Activated CD4-positive, alpha-beta T cell treated with anti-CD3 and anti-CD28 coated beads, Interleukin-2, amount 50 U/mL, for 1 hour (primary cell): ENCODE measurements at places on chromosomes 13 and 19.

- DNase-seq, result no peak
These were observed 32.9 kb upstream of the POU2F2 start for GRCh38 chr19:42165146-42165545.

DNA sequence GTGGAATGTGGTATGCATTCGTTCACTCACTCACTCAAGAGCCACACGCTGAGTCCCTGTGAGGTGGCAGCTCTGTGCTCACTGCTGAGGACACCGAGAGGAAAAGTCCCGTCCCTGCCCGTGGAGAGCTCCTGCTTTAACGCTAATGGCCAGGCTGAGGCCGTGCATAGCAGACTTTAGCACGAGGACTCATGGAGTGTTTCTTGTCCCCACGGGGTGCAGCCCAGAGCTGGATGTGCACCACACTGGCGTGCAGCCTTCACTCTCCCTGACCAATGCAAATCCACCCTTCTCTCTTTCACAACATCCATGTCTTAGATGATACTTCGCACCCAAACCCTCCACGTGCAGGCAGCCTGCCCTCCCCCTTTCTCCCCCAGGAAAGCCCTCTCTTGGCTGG lies 159.6 kb upstream of the ZNF536 start:
- DNase-seq, result no peak

- DNase-seq, result no peak
These were observed 6.9 kb downstream of the MTMR6 start for GRCh38 chr13:25280396-25280795.

DNA sequence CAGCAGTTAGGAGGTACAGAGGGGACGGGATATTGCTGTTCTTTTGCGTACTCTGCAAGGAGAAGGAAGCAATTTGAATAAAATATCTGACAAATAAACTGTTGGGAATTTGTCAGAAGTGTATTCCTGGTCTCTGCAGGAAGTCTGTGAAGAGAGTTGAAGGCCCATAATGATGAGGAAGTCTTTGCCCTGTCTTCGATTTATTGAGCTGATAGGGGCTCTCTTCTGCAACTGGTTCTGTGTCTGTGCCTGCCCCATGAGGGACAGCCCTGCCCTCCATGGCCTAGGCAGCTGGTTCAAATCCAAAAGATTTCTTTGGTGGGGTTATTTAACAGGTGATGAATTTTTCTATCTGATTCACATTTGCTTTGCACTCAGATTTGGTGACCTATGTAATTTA lies 339.7 kb upstream of the EDNRB start:
- no peak for DNase-seq

- DNase-seq, result no peak
These were observed 2.7 kb downstream of the LILRA4 start for GRCh38 chr19:54335979-54336892.

DNA sequence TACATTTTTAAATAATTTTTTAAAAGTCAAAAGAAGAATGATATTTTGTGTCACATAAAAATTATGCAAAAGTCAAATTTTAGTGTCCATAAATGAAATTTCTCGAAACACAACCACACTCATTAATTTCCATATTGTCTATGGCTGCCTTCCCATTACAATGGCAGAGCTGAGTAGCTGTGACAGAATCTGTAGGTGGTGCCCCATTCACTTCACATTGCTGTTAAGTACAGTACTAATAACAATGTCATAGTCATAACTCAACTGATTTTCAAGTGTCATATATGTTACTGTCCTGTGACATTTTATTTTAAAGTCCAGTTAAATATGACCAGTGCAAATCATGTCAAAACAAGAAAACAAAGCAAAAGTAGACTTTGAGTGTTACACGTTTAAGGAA lies 114.3 kb downstream of the SPRY2 start:
- DNase-seq, result no peak

DNA sequence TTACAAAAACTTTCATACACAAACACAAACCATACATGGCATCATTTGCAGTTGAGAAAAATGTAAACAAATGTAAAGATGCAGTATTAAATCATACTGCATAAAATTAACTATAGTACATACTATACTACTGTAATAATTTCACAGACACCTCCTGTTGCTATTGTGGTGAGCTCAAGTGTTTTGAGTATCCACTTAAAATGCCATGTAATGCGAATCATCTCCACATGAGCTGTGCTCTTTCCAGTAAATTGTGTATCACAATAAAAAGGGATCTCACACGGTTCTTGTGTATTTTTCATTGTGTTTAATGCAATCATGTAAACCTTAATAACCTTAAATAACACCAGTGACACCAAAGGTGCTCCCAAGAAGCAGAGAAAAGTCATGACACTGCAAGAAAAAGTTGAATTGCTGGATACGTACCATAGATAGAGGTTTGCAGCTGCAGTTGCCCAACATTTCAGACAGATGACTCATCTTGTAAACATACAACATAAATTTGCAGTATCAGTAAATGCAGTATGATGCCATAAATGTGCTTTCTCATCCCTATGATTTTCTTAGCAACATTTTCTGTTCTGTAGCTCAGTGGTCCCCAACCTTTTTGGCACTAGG lies 166.6 kb downstream of the RAP2A start:
- DNase-seq, result no peak

- DNase-seq, result no peak
These were observed 4.0 kb downstream of the COL5A3 start for GRCh38 chr19:10006335-10006708.

GRCh38 chr19:11675569-11675968 lies 63.2 kb downstream of the ZNF823 start:
- DNase-seq, result no peak

DNA sequence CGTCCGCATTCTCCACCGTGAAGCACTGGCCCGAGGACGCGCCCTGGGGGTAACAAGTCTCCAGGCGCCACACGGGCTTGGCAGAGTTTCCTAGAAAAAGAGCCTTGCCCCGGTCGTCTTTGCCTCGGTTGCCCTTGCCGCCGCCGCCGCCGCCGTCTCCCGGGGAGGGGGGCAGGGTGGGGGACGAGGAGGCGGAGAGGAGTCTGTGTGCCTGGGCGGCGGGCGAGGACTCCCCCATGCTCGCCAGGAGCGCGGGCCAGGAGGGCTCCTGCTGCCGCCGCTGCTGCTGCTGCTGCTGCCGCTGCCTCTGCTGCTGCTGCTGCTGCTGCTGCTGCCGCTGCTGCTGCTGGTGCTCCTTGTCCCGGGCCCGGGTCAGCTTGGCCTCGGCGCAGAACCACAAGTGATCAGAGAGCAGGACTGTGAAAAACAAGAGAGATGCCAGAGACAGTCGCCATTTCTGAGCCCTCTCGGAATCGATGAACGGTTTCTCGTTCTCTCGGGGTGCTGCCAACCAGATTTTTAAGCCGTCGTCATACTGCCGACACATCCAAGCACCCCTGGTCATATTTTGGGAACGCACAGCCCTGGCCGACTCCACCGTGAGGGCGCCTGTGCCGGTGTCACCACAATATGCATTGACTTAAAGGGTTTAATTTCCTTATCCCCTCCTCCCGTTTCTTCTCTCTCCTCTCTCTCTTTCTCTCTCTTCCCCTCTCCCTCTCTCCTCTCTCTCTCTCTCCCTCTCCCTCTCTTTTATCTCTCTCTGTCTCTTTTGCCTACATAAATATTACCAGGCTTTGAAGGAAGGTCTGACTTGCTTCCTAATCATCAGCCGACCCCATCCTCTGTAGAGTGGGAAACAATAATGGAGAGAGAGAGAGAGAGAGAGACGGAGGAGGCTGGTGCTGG lies 349.1 kb downstream of the LIG4 start:
- no peak for DNase-seq

- DNase-seq, result no peak
These were observed 28.6 kb downstream of the PRAM1 start for GRCh38 chr19:8473648-8474476.

GRCh38 chr13:60647547-60647946 lies 250.5 kb downstream of the TDRD3 start:
- DNase-seq, result no peak

DNA sequence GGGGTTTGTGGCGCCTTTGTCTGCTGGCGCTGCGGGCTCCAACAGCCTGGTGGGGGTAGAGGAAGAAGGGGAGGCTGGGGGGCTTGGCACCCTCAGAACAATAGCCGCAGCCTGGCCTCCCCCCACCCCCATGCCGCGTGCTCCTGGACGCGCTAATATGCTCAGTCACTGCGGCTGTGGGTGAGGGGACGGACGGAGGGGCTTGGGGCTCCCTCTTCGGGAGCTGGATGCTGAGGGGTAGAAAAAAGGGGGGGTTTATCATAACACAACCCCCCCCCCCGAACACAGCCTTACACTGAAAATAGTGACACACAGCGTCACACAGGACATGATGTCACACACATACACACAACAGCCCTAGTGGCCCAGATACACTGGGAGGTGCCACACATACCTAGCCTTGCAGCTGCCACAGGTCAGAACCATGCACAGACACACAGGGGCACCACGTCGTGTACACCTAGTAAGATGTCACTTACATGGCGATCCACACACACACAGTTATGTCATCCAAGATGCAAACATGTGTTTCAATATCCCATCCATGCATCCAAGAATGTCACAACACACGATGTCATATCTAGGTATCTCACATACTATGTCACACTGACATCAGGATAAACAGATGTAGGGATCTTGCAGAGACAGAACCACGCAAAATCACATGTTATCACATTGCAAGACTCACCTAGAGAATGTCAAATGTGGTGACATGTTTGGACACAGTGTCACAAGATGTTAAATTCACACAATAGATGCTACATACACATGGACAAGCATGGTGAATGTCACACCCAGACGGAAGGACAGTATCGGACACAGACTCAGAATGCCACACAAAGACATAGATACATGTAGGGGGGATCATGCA lies 806 bp downstream of the MAST1 start:
- DNase-seq, result no peak

DNA sequence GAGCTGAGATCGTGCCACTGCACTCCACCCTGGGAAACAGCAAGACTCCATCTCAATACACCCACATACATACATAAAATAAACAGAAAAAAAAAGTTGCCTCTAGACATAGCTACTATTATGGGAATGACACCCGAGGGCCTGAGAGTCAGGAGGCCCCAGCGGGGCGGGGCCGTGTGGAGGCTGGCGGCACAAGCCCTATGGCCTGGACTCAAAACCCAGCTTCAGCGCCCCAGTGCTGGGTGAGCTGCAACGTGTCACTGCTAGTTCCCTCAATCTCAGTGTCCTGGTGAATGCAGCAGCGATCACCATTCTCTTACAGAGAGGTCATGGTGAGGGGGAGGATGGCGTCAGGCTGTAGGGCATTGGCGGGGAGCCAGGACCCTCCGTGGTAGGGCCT lies 9.2 kb upstream of the ZSCAN1 start:
- no peak for DNase-seq

GRCh38 chr13:27259831-27260230 lies 8.5 kb downstream of the RPL21 start:
- DNase-seq, result no peak

DNA sequence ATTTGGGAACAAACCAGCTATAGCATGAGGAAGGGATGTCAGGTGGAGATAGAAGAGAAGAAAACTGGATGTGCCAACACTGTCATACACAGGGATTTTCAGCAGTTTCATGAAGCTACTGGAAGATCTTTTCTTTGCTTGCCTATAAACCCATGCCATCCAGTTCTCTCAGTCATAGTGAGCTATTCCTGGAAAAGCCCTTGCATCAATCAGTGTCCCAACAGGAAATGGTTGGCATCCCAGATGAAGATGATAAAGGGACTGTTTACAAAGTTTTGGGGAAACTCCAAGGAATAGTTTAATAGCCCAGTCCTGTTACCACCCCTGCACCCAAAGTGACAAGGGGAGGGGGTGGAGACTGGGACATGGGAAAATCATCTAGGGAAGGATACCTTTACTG lies 58.5 kb upstream of the ARGLU1 start:
- no peak for DNase-seq

DNA sequence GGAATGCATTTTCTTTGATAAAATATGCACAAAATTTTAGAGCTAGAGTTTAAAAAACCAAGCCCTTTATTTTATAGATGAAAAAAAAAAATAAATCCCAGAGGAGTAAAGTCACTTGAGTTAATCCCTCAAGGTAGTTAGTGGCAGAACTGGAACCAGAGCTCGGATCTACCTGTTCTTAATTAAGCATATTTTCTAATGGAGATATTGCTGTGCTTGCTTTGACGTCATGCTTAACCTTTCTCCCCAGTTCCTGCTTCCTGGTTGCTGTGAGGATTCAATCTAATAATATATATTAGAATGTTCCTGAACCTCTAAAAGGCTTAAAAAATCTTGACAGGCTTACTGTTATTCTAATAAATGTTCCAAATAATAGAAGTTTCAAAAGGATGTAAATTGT lies 300.6 kb upstream of the KLF12 start:
- no peak for DNase-seq

DNA sequence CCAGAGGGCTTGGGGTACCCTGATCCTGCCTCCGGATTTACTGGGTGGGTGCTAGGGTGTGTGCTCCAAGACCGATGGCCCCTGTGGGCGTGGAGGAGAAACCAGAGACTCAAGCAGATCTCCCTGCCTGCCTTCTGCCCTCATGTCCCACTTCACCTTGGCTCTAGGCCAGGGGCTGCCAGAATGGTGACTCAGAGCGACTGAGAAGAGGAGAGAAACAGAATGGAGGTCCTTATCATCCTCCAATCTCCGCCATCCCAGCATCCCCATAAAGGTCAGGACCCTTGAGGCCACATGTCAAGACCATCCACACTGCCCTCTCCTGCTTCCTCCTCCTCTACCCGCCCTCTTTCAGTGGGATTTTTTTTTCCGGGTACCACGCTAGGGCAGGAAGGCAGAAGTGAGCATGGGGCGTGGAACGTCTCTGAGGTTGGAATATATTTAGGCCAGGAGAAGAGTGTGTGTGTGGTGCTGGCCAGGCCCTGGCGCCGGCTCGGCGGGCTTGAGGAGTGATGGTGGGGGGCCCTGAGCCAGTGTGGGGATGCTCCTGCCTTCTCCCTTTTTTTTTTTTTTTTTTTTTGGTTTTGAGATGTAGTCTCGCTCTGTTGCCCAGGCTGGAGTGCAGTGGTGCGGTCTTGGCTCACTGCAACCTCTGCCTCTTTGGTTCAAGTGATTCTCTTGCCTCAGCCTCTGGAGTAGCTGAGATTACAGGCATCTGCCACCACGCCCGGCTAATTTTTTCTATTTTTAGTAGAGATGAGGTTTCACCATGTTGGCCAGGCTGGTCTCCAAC lies 22.3 kb downstream of the IER2 start:
- DNase-seq, result peak; percentile 79

- DNase-seq, result no peak
These were observed 10.7 kb downstream of the MARCHF2 start for GRCh38 chr19:8423817-8424223.

GRCh38 chr13:100746953-100747683 lies 72.5 kb upstream of the TMTC4 start:
- no peak for DNase-seq
